ENCODE measurements at places on chromosomes 3 and 15. TPM values are rescaled to one million over a fixed set of nuclear protein-coding genes. Genes with fewer than 3 reads are reported as not detected.

Gene KNL1
- 3.7 TPM for total RNA-seq

Gene MUSTN1
- 0.74 TPM for total RNA-seq

Gene CPEB1
- 2.5 TPM for total RNA-seq

Gene TGM4
- total RNA-seq, result not detected

Gene SLC28A2
- total RNA-seq, result not detected

Gene NISCH
- 61.5 TPM for total RNA-seq

Gene CCR3
- not detected for total RNA-seq

Gene PROK2
- total RNA-seq, result 0.98 TPM

Gene ZFYVE19
- total RNA-seq, result 14.5 TPM

Gene FGD5
- total RNA-seq, result 3.4 TPM

Gene FBXO45
- 34.9 TPM for total RNA-seq

Gene ERICH6
- 0.25 TPM for total RNA-seq

Gene STRA6
- total RNA-seq, result 4.4 TPM

Gene IGDCC3
- 9.8 TPM for total RNA-seq

Gene AP3B2
- 45.7 TPM for total RNA-seq

Gene GABRA5
- 27.8 TPM for total RNA-seq

Gene PCOLCE2
- 3.2 TPM for total RNA-seq

Gene CYP8B1
- total RNA-seq, result not detected

Gene SAMD7
- not detected for total RNA-seq
